ENCODE measurements at places on chromosomes 5 and 9.

DNA sequence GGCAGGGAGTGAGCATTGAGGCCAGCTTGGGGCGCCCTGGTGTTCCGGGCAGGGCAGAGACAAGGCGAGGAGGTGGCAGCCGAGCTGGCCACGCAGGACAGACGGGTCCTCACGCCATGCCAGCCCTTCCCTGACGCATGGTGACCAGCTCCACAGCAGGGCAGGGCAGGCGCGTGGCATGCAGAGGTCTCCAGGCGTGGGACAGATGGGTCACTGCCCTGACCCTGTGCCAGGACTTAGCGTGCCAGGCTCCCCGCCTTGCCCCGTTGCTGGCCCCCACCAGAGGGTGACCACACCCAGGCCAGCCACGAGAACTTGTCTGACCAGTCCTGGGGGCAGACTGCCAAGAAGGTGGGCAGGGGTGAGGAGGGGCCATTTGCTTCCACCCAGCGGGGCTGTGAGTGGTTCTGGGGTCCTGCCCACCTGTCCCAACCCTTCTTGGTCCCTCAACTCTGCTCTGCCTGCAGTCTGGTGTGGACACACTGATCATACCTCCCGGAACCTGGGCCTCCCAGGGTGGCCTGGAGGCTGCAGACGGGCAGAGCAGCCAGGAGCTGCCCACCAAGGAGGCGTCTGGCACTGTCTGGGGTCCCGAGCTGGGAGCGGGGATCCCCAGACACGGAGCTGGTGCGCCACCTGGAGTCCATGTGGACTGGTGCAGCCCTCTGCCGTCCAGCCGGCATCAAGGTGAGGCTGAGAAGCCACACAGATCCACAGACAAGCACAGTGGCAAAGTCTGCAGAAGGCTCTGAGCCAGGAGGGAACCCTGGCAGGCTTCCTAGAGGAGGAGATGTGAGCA, at the start of gene RNF224:
RNF224 (plus strand) TSS at position 449 of the 799 bp plus-strand sequence. CDS start 834 bp downstream, outside the sequence.
- DNase-seq, result peak; percentile 82

DNA sequence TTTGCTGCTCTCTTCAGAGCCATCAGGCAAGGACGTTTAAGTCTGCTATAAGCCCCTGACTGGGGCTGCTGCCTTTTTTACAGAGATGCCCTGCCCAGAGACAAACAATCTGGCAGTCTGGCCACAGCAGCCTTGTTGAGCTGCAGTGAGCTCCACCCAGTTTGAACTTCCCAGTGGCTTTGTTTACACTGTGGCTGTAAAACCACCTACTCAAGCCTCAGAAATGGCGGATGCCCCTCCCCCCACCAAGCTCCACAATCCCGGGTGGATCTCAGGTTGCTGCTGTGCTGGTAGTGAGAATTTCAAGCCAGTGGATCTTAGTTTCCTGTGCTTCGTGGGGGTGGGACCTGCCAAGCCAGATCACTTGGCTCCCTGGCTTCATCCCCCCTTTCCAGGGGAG, 59.7 kb upstream of the SNCAIP start:
- no peak for DNase-seq

GRCh38 chr5:127398508-127398907, 107.9 kb downstream of the MEGF10 start:
- no peak for DNase-seq

DNA sequence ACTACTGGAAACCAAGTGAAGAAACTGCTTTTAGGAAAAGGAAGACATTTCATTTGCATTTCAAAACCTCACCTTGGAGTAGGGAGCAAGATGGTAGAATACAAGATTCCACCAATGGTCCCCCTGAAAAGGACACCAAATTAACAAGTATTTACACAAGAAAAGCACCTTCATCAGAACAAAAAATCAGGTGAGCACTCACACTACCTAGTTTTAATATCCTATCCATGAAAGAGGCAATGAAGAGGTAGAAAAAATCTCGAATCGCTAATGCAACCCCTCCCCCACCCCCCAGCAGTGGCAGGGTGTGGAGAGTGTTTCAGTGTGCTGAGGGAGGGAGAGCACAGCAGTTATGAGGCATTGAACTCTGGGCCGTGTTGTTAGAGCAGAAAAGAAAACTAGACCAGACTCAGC, 1397.0 kb upstream of the C9orf72 start:
- DNase-seq, result no peak

- DNase-seq, result no peak
Observed at GRCh38 chr9:3045153-3045552, 201.3 kb upstream of the PUM3 start.

- DNase-seq, result no peak
Observed at GRCh38 chr9:70496244-70496643, 81.8 kb upstream of the KLF9 start.

DNA sequence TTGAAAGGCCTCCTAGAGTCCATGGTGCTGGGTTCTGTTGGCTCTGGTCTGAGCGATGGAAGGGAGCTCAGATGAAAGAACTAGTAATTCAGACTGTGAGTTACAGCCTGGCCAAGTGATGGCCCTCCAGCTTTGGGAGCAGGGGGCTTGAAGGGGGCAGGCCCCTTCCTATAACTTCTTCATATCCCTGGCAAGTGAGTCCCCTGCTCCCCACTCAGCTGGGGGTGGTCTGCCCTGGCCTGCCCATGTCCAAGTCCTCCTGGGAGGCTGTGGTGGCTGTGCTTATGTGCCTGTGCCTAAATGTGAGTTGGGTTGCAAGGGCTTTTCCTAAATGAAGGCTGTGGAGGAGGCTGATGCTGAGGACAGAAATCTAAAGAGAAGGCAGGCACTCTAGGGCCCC, 80.1 kb downstream of the MACROH2A1 start:
- no peak for DNase-seq

GRCh38 chr5:107285772-107286171, 385.0 kb downstream of the EFNA5 start:
- no peak for DNase-seq

DNA sequence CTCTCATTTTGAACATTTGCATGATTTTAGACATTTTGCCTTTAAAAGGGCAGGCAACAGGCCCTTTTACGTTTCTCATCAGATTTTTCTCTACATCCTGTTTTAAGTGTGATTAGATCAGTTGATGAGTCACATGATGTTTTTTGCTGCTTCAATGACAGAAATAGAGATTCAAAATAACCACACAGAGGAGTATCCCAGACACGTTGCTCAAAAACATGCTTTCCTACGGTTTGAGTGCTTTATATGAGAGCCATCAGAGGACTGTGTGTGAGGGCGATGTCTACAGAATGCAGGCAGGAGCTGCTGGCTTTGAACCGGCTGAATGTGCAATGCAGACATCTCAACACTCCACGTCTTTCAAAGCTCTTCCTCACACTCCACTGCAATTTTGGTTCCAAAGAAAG, 42.1 kb downstream of the OTULIN start:
- peak; percentile 79 for DNase-seq

DNA sequence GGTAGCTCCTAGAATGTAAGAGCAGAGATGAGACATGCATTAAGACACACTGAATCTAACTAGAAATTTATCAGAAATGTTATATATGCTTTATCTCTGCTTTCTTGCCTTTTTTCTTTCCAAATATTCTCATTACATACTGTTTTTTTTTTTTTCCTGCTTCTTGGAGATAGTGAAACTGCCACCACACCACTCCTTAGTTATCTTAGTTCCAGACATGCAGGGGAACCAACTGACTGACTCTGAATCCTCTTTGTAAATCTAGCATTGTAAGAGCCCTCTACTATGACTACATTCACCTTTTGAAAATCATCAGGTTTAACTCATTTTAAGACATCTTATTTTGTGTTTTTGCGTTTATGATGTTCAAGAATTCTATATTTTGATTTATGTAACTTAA, 181.3 kb upstream of the ST8SIA4 start:
- no peak for DNase-seq

DNA sequence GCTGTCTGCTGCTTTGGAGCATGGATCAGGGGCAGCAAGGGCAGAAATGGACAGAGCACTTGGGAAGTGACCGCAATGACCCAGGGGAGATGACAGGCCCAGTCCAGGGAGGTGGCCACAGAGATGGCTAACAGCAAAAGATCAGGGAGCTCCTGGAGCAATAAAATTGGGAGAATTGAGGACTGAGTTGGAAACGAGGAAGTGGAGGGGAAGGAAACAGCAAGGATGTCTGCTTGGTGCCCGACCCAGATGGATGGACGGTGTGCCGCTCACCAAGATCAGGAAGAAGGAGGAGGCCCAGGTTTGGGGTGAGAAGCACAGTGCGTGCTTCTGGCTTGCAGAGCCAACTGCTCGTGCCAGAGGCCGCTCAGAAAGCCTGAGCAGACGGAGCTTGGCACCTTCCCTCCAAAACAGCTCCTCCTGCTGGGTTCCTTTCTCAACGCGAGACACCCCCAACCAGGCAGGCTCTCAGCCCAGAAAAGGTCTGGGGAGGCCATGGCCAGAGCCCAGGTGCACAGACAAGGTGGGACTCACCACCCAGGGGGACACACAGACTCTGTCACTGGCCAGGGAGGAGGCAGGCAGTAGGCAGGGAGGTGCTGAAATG, 1.7 kb upstream of the SLC34A1 start:
- no peak for DNase-seq

DNA sequence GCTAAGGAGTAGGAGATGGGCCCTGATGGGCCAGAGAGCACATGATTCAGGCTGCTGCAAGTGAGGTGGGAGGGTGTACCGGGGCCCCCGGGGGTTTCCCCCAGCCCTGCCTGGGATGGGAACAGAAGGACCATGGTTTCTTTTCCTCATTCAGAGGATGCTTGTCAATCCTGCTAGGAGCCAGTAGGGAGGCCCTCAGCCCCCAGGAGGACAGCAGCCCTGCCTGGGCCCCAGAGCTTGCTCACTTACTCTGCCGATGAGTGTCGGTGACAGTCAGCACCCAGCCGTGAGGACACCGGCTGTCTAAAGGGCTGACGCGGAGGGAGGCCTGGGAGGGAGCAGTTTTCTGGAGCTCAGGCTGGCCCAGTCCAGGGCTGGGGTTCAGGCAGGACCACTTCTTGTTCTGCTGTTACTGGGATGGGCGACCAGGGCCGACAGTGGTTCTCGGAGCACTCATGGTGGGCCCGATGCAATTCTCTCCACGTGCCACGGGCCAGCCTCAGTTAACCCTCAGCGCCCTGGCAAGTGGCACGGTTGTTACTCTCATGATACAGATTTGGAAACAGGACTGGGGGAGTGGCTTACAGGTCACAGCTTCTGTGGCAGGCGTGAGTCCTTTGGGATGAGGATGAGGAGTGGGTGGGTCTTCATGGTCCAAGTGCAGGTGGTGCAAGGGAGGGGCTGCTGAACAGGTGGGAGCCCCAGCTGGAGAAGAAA, 1.8 kb downstream of the ARRDC1 start:
- no peak for DNase-seq

GRCh38 chr5:176642675-176643490, 4.4 kb upstream of the TSPAN17 start:
- DNase-seq, result no peak

GRCh38 chr9:122954253-122954691, 13.5 kb downstream of the RABGAP1 start:
- no peak for DNase-seq

All from CD4-positive, alpha-beta T cell treated with Interleukin-2 at 100 ng/mL for 4 hours (primary cell).